Activated naive CD4-positive, alpha-beta T cell (primary cell): ENCODE measurements at places on chromosomes 12 and 14.

GRCh38 chr14:24246765-24247212, 4.4 kb upstream of the TINF2 start:
- DNase-seq: no peak

DNA sequence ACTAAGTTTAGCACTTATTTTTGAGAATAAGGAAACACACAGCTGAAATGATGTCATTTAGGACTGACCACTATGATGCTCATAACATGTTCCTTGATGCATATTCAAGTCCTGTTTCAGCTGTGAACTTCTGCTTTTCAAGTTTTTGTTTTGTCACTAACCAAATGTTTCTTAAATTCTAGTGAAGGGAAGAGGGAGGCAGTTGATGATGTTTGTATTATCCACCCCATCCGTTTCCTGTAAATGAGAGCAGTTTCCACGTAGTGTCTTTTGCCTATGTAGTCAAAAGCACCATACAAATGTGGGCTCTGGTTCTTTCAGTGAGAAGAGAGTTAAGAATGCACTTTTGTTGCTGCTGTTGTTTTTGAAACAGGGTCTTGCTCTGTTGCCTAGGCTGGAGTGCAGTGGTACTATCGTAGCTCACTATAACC, 491.8 kb downstream of the PCNX1 start:
- DNase-seq: no peak

DNA sequence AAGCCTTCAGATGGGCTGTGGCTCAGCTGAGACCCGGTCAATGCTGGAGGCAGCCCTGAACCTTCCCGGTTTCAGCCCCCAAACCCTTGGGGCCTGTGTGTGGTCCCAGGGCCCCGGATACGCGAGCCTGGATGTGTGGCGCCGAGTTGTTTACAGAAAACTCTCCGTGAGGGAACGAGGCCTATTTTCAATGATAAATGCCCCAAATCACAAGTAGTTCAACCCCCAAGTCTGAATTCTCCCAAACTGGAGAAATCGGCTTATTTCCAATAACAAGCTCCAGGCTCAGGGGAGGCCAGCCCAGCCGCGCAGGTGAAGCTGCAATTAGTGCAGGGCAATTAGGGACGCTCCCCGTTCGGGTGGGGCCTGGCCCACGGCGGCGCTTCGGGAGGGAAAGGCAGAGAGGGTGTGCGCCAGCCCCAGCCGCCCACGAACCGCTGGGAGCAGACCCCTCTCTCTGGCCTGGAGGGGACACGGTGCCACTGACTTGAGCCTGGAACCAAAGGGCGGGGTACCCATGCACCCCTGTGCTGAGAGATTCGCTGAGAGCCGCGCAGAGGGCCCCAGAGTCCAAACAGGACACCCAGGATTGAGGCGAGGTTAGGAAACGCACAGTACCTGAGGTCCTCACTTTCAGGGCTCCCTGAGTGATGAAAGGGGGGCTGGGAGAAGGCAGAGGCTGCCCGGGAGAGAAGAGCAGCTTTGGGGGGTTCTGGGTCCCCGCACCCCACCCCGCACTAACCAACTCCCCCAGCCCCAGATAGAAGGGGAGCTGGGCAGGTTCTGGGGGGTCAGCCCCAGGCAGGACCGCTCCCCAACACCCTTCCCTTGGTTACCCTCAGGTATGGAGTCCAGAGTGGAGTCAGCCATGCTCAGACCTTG, 14.2 kb upstream of the ANKRD9 start:
- DNase-seq: no peak

DNA sequence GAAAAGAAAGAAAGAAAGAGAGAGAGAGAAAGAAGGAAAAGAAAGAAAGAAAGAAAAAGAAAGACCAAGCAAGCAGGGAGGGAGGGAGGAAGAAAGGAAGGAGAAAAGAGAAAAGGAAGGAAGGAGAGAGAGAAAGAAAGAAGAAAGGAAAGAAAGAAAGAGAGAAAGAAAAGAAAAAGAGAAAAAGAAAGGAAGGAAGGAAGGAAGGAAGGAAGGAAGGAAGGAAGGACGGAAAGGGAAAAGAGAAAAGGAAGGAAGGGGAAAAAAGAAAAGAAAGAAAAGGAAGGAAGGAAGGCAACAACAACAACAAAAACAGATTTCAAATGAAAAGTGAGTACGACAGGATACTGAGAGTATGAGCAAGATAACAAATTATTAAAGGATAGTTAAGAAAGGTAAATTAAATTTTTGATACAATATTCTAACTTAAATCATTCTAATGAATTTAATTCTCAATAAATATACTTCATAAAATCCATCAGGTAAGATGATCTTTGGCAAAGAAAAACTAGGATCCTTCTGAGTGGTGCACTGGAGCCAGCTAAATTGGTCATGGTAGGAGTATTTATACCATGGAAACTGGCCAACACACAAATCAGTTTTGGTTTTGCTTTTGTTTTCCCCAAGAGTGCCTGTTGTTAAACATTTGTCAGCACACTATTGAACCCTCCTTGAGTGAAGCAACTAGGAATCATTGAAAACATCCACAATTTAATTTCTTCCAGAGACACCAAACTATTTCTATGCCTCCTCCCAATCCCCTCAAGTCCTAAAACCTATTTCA, 56.1 kb upstream of the DYRK2 start:
- DNase-seq: no peak

- DNase-seq: no peak
Observed at GRCh38 chr14:54189748-54190354, 207.0 kb upstream of the CDKN3 start.

DNA sequence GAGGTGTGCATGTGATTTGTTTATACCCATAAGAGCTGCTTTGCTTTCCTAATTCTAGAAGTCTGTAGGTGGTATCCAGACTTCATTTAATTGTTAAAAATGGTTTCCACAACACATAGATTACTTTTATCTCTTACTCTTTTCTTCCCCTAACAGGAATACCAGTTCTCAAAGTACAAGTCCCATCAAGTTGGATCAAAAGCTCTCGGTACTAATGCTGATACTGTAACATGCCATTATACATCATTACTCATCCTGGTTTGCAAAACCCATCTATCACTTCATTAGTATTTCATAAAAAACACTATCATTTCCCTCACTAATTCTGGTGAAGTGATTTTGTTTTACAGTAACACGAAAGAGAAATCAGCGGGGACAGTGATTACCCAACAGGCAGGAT, 94.3 kb downstream of the PPP2R5E start:
- DNase-seq: no peak
